ENCODE measurements at places on chromosomes 4 and X.

DNA sequence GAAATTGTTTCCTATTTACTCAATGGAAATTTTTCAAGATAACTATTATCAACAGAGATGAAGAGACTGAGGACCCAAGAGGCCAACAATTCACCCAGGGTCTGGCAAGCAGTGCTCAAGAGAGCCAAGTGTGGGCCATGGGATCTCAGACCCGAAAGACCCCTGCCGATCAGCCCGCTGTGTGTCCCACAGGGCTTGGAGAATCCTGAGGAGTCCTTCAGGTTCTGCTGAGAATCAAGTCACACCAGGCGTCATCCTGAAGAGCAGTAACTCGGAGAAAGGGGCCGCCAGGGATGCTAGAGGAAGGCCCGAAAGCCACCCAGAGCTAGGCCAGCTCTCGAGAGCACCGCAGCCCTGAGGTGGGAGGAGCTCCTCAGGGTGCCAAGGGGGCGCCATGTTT is 48.7 kb downstream of the FGFRL1 start:
- no peak for DNase-seq

DNA sequence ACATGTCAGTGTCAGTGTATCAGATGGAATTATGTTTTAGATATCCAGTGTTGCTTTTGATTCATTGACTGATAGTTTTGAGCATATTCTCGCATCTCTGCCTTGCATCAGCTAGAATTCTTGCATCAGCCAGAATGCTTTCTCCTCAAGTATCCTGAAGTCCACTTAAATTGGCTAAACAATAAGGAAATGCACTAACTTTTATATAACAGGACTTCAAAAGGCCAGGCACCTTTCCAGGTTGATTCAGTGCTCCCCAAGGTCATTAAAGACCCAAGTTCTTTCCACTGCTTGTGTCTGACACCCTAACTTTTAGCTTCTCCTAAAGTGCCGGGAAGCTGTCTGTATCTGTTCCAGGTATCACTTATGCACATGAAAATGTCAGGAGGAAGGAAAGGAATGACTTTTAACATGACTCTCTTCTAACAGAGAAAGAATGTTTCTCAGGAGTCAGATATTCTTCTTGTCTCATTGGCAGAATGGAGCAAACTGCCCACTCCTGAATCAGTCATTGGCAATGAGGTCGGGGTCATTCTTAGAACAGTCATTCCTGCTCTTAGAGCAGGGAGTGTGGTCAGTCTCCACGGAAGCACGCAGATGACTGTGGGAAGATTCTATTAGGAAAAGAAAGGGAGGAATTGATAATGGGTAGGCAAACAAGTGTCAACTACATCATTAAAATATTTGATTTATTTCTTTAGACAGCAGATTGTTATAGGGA is 92.9 kb upstream of the TLL1 start:
- no peak for DNase-seq

GRCh38 chr4:154049457-154050181 is 260.7 kb upstream of the SFRP2 start:
- no peak for DNase-seq

GRCh38 chr4:181517491-181517890 is 725.7 kb upstream of the TENM3 start:
- DNase-seq, result no peak

DNA sequence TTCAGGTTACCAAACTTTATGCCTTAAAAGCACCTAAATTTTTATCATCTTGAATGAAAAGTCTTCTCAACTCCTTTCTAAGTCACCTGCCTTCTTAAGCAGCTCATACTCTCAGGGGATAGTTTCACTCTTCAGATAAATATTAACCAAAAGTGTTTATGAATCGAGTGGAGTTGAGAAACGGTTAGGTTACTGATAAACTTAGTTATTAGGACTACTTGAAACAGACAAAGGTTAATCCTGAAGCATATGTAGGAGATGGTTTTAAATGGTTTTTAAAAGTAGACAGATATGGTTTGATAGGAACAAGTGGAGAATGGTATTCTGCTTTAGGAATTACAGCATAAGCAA is 32.8 kb downstream of the CLDN22 start:
- DNase-seq, result no peak

- DNase-seq, result no peak
Measured at GRCh38 chrX:101383679-101384205, 2.2 kb downstream of the BTK start.

- no peak for DNase-seq
Measured at GRCh38 chrX:100874325-100874724, at the start of gene NOX1. NOX1 (minus strand) TSS chrX:100874359; CDS start chrX:100874139, 220 bp downstream.

GRCh38 chr4:90624781-90625180 is 497.6 kb downstream of the CCSER1 start:
- no peak for DNase-seq

- DNase-seq, result no peak
Measured at GRCh38 chr4:4559596-4559995, 17.7 kb upstream of the STX18 start.

- no peak for DNase-seq
Measured at GRCh38 chr4:24322511-24322910, 261.8 kb downstream of the DHX15 start.
